ENCODE measurements at places on chromosomes 13 and 19.

- DNase-seq = no peak
These were observed 102.0 kb downstream of the CACNA1A start for GRCh38 chr19:13404236-13404635.

- DNase-seq = no peak
These were observed 55.2 kb upstream of the CACNA1A start for GRCh38 chr19:13561461-13561860.

DNA sequence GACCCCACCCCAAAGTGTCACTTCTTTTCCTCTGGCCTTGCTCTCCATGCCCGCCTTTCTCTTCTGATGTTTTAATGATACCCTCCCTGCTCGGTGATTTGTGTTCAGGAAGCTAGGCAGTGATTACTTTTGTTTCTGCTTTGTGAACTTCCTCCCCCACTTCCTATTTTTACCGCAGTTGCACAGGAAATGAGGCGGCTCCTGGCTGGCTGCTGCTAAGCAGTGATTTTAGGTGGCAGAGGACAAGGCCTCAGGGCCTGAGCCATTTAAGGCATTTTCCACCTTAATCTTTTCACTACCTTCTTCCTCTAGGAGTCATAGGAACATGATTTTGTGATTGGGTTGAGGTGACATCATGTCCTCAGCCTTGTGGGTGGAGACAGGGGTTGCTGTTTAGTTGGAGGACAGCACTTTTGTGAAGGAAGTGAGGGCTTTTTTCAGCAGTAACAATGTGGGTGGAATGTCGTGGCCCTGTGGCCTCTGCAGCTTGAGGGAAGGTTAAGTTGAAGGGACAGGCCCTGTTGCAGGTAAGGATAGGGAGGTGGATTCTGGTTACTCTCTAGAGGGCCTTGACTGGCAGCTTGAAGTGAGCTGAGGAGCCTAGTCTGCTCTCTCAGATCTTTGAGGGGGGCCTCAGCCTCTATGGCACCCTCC is 15.7 kb downstream of the GARRE1 start:
- peak; percentile 87 for DNase-seq

DNA sequence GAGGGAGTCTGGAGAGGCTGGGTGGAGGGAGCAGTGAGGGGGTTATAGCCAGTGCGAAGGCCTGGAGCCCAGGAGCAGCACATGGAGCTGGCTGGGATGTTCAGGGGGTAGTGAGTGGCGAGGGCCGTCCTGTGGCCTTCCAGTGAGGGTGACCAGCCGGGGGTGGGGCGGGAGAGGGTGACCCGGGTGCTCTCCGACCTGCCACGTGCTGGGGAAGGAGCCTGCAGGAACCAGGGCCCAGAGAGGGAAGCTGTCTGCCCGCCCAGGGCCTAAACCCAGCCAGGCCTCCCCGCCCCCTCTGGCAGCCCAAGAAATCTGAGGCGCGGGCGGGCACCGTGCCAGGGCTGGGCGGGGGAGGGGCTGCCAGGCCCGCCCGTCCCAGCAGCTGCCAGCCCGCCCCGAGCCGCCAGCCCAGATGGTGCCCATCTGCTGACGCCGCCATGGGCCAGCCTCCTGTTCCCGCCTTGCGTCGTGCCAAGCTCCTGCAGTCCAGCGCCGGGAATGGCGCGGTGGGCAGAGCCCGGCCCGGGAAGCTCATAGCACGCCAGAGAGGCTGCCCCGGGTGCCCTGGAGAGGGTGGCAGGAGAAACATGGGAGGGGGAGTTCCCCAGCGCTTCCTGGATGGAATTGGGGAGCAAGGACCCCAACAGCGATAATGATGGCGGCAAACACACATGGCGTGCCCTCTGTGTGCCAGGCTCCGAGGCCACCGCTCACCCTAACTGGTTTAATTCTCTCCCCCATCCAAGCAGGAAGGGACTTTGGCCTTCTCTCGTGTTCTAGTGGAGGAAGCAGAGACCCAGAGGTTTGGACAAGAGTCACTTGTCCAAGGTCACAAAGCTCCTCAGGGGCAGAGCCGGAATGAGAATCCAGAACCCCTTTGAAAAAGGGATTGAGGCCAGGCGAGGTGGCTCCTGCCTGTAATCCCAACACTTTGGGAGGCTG is 21.5 kb downstream of the NFIC start:
- DNase-seq = no peak

DNA sequence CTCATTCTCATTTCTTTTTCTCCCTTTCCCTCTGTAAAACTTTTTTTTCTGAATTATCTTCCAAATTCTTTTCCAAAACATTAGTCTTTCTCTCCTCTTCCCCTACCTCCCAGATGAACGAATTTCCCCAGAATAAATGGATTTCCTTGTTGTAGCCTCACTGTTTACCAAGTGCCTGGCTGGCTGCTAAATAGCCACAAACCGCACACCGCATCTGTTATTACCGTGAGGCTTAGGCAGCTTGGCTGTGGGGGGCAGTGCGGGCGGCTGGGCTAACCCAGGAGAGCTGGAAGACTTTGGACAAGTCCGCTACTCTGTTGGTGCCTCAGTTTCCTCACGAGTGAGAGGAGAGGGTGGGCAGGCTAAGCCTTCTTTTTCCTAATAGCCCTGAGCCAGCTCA is 10.7 kb downstream of the IL17D start:
- no peak for DNase-seq

DNA sequence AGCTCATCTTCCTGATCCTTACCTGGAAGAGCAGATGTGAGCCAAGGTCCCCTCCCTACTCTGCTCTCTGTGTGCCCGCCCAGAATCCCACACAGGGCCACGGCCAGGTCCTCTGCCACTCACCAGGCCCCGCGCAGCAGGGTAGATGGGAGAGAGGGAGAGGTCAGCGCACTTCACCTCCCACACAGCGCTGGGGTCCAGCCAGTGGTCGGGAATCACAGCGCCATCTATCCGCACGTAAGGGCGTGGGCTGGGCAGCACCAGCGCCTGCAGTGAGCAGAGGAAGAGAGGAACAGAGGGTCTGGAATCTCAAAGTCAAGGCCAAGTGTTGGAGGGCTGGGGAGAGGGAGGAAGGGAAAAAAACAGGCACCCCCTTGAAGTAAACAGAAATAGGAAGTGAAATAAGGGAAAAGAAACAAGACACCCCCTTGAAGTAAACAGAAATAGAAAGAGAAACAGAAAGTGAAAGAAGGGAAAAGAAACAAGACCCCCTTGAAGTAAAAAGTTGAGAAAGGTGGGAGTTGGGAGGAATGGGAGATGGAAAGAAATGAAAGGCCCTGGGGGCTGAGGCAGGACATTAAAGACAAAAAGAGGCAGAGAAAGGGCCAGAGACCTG is 7.0 kb upstream of the PLA2G4C start:
- DNase-seq = no peak

DNA sequence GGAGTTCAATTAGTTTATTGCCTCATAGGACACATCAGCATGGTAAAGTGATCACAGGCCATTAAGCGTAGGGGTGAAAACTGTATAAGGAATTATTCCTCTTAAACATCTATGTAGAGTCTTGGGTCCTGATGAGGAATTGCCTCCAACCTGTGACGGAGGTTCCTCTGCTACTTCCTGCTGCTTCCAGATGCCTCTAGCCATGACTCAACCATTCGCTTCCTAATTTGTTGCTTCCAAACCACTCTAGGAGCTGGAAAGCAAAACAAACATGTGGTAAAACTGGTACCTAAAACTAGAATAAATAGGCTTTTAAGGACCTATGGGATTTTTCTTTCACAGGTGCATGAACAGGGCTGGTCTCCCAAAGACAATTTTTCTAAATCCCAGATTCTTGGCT is 253.8 kb downstream of the KLF12 start:
- no peak for DNase-seq

DNA sequence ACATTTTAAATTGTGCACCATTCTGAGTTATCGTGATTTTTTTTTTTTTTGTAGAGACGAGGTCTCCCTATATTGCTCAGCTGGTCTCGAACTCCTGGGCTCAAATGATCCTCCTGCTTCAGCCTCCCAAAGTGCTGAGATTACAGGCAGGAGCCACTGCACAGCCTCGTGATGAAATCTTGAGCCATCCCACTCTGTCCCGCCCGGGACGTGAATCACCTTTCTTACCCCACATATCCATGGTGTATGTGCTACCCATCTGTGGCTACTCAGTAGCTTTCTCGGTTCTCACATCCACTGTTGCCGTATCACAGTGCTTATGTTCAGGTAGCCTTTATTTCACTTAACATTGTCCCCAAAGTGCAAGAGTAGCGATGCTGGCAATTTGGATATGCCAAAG is 26.5 kb downstream of the PAK4 start:
- no peak for DNase-seq

GRCh38 chr19:34712395-34713261 is 21.4 kb upstream of the ZNF181 start:
- peak; percentile 47 for DNase-seq

DNA sequence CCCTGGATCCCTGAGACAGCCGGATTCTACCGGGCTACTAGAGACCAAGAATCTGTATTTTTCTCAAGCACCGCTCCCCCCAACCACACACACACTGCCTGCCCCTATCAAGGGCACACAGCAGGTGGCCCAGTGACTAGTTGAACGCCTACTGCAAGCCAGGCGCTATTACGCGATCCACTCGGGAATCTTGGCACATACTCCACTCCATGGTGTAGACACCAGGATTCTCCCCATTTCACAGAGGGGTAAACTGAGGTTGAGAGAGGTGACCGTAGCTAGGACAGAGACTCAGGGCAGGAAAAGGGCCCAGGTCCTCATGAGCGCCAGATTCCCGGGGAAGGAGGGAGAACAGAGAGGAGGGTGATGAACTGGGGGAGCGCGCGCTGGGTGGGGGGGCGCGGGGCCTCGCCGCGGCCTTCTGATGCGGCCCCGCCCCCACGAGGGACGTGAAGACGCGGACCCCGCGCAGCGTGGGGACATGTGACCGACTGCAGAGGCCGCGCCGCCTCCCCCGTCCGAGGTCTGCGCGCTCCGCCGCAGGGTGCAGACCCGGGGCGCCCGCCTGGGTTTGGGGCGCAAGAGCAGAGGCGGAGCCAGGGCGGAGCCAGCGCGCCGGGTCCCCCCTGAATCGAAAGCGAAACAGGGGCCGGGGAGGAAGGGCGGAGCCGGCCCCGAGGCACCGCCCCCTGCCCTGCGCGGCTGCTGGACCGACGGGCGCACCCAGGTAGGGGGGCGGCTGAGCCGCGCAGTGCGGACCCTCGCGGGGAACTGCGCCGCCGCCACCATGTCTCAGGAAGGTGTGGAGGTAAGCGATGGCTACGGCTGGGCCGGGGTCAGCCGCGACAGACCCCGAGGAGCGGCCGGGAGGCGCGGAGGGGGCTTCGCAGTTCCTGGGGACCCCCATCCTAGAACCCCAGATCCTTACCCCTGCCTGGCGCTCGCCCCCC is at the start of gene SHFL:
TSS of gene SHFL (plus strand) at position 677 of the 950 bp plus-strand sequence. CDS start at position 788, 111 bp downstream.
- DNase-seq = peak; percentile 86

DNA sequence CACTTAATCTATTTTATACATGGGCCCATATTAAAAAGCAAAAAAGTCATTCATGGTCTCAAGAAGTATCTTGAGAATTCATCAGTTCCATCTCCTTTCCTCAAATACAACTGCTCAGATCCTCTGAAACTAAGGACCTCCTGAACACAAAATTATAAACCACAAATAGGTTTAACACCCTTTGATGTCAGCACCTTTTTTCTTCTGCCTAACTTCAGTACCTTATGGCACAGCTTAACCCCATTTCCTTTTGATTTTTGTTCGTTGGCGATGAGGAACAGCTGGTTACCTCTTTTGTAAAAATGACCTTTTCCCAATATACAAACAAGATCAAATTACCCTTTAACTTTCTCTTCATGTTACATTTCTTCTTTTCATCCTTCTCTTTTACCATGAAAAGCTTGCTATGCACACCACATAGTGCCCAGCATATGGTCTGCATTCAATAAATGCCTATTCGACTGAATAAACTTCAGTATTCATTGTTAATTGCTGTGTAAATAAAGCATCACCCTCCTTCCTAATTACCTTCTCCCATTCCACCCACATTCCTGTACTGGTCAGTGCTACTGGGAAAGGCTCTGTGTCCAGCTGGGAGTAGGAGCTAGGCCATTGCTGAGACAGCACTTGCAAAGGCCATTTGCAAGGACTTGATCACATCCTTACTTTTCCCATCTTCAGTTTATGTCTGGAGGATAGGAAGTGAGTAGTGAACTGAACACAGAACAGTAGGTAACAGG is 317.9 kb downstream of the SHISA2 start:
- no peak for DNase-seq

GRCh38 chr19:46813839-46814358 is 25.5 kb upstream of the SLC1A5 start:
- no peak for DNase-seq

- DNase-seq = no peak
These were observed 32.4 kb downstream of the ZNF787 start for GRCh38 chr19:56088497-56089215.

GRCh38 chr19:40284501-40285352 is at the start of gene AKT2:
Gene AKT2 (minus strand): TSS chr19:40285345. CDS start chr19:40265267, 20,078 bp downstream.
- peak; percentile 87 for DNase-seq

DNA sequence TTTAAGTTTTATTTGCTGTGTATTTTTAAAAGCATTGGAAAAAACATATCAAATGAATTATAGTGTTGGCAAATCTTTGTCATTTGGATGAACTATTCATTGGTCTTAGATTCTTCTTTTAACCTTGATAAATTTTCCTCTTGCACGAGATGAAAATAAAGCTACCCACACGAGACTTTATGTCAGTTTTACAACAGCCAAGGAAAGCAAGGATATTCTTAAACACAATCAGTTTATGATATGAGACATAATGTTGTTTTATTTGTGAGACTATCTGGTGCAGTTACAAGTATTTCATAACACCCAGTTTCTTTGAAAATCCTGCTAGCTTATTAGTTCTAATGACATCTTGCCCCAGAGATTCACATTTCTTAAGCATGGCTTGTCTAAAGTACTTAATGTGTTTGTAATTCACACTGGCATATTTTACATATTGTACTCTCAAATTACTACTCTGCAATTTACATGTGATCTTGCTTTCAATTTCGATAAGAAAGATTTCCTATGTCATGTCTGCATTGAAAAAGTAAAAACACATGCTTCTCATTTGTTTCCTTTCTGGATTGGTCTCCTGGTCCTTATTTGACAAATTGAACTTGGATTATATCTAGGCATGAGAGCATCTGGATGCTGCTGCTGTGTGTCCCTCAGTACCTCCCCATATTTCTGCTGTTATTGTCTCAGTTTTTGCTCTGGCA is 955.5 kb upstream of the PCDH9 start:
- no peak for DNase-seq

- peak; percentile 79 for DNase-seq
These were observed 61.9 kb upstream of the ATP12A start for GRCh38 chr13:24618011-24618955.

GRCh38 chr13:95235974-95236373 is 65.3 kb downstream of the ABCC4 start:
- DNase-seq = no peak

- no peak for DNase-seq
These were observed 14.9 kb upstream of the IGLON5 start for GRCh38 chr19:51296336-51297093.
